ENCODE measurements at places on chromosomes 2 and 18.

GRCh38 chr2:180519276-180519675 is 461.1 kb upstream of the UBE2E3 start:
- no peak for DNase-seq

DNA sequence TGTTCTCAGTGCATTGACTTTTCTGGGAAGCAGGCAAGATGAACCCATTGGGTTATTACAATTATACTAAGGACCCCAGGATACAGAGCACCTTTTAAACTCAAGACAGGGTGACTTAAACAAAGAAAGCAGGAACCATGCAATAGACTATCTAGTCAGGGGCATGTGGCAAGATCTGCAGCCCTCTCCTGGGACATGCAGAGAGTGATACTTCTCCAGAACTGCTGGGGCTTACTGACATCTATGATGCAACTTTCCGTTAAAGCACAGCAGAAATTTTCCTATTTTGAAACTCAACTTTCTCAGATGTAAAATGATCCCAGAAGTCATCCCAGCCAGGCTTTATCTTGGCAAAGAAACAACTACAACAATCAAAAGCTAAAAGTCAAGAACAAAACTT is 162.2 kb upstream of the HNMT start:
- DNase-seq = no peak

GRCh38 chr2:174328114-174328960 is 6.4 kb upstream of the SP9 start:
- no peak for DNase-seq

DNA sequence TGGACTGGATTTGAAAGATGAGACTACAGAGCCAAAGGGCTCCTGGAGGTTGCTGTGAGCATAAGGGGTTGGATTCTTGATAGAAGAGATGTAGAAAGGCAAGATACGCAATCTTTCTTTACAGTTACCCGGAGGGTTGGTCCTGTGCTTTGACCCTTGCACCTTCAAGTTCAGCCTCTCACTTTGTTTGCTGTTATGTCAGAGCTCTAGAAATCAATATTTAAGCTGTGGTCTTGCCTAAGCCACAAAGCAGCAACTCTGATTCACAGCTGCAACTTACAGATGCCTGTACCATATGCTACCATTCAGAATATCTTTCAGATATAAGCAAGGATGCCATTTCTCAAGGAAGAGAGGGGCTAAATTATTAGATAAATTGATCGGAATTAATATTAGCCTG is 943.1 kb upstream of the LRRTM1 start:
- no peak for DNase-seq

- no peak for DNase-seq
These were observed 137.9 kb downstream of the ATAD2B start for GRCh38 chr2:23789012-23789411.

DNA sequence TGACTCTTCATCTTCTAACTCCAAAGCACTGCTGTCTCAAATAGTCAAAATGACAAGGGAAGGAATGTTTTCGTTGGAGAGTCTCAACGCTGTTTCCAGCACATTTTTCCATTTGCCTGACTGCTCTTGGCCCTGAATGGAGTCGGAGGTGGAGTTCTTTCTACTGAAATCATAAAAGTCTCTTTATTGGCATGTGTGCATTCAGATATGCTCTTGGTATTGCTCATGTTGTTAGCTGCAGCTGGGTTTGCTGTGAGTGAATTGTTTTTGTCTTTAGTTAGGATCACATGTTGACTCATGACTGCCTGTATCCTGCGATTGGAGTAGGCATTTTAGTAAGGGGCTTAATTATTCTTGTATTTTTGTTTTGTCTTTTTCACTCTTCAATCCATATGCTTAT is 16.8 kb downstream of the TMEM17 start:
- no peak for DNase-seq

DNA sequence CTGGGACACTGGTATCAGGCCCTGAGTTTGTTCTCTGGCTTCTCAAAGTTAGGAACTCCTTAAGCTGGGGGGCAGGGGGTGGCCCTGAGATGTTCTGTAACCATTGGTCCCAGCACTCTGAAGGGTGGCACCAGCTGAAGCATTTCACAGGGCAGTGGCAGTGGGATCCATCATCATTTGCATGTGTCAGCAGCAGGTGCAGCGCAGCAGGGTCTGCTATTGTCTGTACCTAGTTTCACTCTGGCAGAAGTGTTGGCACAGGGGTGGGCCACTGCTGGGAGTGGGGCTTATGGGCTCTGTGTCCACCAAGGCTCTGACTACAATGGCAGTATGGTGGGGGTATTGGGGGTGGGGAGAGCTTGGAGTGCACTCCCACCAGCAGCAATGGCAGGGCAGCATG is 460.4 kb upstream of the ZNF804A start:
- DNase-seq = no peak

DNA sequence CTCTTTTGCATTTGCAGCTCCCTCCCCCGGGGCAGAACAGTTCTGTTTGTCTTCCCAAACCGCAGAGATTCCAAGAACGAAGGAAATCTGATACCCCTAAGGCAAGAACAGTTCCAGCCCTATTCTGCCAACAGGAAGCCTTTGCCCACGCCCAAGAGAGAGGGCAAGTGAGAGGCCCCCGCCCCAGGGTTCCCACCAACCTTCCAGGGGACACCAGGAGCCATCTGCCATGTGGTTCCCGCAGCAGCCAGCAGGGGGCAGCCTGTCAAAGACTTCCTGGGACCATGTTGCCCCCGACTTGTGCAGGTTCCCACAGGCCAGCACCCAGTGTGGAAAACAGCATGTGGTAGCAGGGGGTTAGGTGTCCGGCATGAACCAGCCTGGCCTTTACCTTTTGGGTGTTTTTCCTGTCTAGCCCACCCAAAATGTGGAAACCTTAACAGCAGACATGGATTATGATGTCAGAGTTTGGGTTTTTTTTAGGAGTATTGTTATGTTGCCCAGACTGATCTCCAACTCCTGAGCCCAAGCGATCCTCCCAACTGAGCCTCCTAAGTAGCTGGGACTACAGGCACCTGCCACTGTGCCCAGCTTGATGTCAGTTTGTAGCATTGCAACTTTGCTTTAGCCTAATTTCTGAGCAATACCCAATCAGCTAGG is 21.7 kb upstream of the EFHD1 start:
- peak; percentile 63 for DNase-seq

GRCh38 chr2:54523324-54523959 is 67.3 kb downstream of the SPTBN1 start:
- DNase-seq = no peak

DNA sequence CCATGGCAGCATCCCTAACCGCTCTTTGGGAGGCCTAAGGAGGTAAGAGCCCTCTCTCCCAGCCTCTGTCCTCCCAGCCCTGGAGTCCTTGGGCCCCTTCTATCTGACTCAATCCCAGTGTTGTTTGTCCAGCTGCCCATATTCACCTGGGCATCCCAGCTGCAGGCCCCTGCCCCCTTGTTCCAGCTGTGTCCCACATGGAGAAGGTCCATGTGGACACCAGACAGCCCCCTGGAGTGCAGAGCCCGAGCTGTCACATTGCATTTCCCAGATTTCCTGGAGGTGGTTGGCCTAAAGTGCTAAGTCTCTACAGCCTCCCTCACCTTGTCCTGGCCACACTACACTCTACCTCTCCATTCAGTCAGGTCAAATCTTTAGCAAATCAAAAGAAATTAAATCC is 42.5 kb downstream of the PSD4 start:
- DNase-seq = no peak

GRCh38 chr18:3150688-3151087 is 69.1 kb downstream of the MYOM1 start:
- no peak for DNase-seq

DNA sequence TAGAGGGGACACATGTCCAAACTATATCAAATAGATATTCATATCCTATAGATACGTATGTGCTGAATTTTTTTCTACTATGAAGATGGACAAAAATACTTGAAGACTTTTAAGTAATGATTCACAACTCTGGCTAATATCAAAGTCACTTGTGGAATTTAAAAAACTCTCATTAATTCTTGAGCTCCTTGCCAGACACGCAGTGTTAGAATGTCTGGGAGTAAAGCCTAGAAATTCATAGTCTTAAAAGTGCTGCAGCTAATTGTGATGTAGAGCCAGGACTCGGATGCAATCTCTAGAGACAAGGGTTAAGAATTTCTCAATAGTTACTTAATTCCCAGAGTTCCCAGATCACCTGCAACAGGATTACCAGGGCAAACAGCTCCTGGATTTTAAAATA is 107.4 kb downstream of the ARL6IP6 start:
- DNase-seq = no peak

DNA sequence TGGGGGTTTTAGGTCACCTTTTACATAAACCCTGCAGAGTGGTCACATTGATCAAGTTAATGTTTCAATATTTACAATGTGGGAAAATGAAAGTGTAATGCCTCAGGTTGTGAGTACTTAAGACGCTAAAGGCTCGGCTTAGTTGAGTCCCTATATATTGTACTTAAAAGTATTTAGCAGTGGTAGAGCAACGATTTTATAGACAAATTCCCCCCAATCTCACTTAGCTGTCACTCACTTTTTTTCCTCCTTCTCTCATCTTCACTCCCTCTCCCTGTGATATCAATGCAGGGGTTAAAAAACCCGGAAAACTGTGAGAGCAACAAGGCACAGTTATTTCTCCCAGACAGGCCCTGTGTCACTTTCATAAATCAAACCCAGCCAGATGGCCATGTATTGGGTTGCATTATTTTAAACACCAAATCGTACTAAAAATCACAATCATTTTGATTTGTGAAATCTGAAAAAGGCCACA is 5.4 kb downstream of the POU3F3 start:
- DNase-seq = no peak

GRCh38 chr2:68423966-68424650 is 43.0 kb downstream of the FBXO48 start:
- DNase-seq = no peak

DNA sequence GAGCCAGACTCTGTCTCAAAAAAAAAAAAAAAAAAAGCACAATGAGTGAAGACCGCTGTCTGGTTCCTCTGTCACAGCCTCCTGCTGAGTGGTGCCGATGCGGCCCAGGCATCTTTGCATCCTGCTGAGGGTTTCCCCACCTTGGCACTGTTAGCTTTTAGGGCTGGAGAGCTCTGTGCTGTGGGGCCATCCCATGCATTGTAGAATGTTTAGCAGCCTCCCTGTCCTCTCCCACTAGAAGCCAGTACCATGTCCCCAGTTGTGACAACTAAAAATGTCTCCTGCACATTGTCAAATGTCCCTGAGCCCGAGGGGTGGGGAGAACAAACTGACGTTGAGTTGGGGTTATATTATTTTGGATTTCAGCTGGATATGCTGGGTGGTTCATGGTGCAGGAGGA is 7.9 kb upstream of the COLEC11 start:
- no peak for DNase-seq

- DNase-seq = no peak
These were observed 183.2 kb downstream of the EPHA4 start for GRCh38 chr2:221388891-221389290.

DNA sequence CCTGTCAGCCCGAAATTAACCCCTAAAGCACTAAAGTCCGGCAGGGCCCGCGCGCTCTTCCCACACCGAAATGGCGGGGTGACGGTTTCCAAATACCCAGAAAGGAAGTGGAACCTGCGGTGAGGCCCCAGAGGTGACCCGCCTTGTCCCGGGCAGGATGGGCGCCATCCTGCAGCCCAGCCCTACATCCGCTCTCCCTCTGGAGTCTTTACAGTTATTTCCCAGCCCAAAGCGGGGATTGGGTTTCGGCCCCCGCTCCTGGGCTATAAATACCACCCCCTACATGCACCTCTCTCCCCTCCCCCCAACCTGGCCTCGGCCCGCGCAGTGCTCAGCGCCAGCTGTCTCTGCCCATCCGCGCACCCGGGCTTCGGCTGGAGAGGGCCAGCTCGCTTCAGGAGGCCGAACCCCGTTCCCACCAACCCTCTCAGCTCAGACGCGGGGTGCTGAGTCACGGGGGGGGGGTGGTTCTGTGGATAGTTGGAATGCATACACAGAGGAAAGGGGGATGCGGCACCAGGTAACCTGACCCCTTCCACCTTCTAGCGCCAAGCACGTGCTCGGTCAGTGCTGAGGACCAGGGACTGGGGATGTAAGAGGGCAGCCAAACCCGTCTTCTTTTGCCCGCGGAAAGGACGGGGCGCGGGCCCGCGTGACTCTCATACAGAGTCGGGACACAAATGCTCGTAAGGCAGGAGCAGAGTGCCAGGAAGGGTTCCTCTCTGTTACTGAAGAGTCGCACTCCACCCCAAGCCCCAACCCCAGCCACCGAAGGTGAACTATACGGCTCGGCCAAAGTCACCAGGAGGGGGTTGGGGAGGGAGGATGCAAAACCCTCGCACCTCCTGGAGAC is at the start of gene TUBA4B:
TSS of gene TUBA4B (plus strand) at position 344 of the 853 bp plus-strand sequence. CDS start at position 509, 165 bp downstream.
- DNase-seq = no peak

- DNase-seq = no peak
These were observed 83.8 kb downstream of the CLHC1 start for GRCh38 chr2:55148269-55148668.

GRCh38 chr18:78622907-78623541 is 356.6 kb upstream of the SALL3 start:
- DNase-seq = no peak

DNA sequence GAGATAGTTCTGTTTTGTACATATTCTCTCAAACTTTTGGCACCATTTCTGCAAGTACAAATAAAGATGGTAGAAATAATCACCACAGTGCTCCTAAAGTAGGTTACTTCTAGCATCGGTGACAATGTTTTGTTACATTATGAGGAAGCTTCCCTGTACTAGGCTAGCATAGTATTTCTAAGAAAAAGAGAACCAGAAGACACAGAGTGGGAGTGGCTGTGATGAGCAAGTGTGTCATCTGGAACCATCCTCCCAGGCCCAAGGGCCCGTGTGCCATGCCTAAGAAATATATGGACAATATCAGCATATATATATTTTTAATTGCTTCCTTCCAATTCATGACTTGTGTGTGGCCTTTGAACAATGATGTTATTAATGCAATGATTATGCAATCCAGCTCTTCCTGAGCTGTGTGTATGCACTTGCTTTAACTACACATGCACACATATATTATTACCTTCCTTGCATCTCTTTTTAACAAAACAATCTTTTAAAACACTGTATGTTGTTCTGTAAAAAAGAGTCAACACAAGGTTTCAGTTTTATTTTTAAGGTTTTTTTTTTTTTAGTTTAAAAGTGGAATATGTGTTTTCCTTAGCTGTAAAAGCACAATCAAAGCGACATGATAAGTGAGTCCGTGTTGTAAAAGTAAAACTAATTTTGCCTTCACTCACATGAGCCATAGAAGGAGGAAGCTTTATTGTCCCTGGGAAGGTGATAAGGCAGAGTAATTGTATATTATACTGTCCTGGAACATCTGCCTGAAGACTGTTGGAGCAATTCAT is 303.9 kb downstream of the ZNF407 start:
- no peak for DNase-seq

GRCh38 chr2:62354771-62355561 is 151.0 kb downstream of the TMEM17 start:
- DNase-seq = no peak

DNA sequence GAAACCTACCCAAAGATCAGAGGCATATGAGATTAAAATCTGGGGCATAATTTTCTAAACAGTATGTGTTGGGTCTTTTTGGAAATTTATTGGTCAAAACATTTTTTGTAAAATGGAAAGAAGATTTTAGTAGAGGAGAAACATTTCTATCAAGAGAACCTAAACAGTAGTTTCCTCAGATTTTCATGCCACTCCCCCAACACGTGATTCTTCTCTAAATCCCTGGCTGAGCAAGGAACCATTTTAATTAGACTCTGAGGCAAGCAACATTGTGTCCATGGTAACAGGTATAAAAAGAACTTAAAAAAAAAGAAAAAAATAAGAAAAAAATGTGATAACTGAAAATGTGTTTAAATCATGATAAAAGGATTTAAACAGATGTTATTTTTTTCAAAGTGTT is 1105.2 kb upstream of the ZEB2 start:
- DNase-seq = no peak

GRCh38 chr2:70552501-70553333 is 909 bp downstream of the TGFA start:
- DNase-seq = no peak

- DNase-seq = no peak
These were observed 35.8 kb downstream of the HPCAL1 start for GRCh38 chr2:10338270-10339188.
